ENCODE measurements at places on chromosomes 3 and 15. TPM values are rescaled to one million over a fixed set of nuclear protein-coding genes. Genes with fewer than 3 reads are reported as not detected.

DNA sequence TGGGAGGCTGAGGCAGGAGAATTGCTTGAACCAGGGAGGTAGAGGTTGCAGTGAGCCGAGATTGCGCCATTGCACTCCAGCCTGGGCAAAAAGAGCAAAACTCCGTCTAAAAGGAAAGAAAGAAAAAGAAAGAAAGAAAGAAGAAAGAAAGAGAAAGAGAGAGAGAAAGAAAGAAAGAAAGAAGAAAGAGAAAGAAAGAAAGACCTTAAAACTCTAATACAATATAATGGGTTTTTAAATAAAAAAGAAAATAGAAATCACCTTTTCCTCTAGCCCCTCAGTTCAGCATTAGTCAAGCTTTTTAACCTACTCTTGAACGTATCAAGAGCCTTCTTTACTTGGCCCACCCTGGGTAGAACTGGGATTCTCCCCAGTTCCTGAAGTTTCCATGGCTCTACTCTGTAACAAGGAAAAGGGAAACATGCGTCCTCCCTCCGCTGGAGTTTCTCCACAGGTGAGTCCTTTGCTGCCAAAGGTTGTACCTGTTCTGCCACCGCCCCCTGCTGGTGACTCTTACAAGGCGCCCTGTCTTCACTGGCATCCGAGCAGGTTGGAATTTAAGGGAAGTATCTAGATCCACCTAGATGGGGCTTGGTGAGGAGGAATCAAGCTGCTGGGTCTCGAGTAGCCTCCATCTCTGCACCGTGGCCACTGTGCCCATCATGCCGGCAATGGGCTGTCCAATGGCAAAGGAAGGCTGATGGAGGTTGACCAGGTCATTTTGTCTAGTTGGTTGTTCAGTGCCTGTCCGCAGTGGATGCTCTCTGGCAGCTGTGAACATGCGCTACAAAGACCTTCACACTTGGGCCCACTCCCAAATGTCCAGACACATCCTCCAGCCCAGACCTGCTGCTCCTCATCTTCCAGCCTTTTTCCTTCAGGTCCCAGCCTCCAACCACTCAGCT, 20.6 kb upstream of the EPHB3 start:
- DNase-seq = peak; percentile 57

LTK gene
- 58.2 TPM for total RNA-seq

- DNase-seq = no peak
These were observed 2.0 kb downstream of the TMEM62 start for GRCh38 chr15:43135351-43135750.

LYZL4 gene
- not detected for total RNA-seq

GRCh38 chr3:43028678-43029490, 49.8 kb downstream of the GASK1A start:
- no peak for DNase-seq

NUDT16 gene
- 6.7 TPM for total RNA-seq

DNA sequence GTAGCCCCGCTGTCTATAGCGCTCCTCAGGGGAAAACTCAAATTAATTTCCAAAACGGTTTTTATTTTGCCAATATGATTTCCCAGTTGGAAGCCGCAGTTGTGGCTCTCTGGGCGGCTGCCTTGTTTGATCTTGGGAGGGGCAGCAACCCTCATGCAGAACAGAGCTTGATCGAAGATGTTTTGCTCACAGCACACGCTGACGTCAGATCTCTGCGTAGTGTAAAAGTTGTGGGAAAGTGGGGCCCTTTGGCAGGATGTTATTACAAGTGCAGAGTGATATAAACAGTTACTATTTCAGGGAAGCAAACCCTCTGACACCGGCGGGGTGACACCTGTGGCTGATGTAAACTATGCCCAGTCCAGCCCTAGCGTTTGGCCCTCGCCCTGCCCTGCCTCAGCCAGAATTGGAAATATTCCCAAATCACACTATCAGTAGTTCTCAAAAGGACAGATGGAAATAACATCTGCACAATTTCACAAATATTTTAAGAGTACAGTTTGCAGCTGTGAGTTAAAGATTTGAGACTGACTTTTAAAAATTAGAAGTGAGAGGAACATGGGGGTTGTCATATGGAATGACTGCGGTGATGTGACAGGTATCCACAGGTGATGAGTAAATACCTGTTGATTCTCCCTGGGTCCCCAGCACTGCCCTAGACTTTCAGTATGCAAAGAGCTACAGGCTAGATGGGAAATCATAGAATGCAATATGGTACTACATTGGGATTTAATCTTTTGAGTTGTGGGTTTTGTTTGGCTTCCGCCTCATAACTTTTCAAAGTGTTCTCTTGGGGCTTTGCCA, 1.7 kb downstream of the SYNM start:
- no peak for DNase-seq

DNA sequence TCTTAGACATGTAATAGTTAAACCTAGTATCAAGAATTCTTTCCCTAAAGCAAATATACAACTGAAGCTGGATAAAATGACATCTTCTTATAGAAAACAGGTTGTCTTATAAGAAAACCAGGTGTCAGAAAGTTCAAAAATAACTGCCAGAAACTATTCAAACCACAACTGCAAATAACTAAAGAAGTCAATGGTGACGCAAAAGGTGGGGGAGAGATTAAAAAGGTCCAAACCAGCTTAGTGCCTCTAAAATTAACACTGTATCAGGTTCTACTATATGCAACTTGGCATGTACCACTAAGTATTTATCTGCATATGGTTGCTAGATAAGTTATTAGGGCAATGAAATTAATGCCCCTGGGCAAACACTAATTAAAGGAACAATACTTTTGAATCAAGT, 136.8 kb downstream of the TBL1XR1 start:
- no peak for DNase-seq

Data from T-helper 17 cell (primary cell).